ENCODE measurements at places on chromosomes 5 and 9. TPM values are rescaled to one million over a fixed set of nuclear protein-coding genes. Genes with fewer than 3 reads are reported as not detected.

DNA sequence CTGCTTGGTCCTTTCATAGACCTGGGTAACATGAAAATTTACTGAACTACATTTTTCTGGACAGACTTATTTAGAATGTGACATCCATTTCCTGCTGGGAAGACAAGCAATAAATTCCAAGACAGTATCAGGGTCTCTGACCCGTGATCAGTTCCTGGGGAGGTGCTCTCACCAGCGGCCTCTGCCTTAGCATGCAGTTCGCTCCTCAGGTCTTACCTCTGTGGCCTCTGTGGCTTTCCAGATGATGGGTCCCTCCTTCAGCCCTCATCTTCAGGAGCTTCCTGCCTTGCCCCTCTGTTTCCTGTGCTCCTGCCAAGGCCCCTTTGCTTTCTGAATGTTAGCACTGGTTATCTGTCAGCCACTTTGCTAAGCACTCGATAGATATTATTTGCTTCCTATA is 66.4 kb downstream of the CMYA5 start:
- H3K36me3 ChIP-seq, result peaks cover 3% of the 10 kb centered on the region
- no peak overlapping the region for H3K4me3 ChIP-seq
- no peaks in the 10 kb centered on the region for H3K27me3 ChIP-seq

NEUROG1 gene
- total RNA-seq, result not detected

GRCh38 chr5:61306531-61307131 is 25.4 kb upstream of the ZSWIM6 start:
- H3K36me3 ChIP-seq, result peaks cover 2% of the 10 kb centered on the region
- H3K27ac ChIP-seq, result no peak overlapping the region
- no peak for DNase-seq
- H3K4me3 ChIP-seq, result no peak overlapping the region
- H3K27me3 ChIP-seq, result peaks cover 13% of the 10 kb centered on the region

DNA sequence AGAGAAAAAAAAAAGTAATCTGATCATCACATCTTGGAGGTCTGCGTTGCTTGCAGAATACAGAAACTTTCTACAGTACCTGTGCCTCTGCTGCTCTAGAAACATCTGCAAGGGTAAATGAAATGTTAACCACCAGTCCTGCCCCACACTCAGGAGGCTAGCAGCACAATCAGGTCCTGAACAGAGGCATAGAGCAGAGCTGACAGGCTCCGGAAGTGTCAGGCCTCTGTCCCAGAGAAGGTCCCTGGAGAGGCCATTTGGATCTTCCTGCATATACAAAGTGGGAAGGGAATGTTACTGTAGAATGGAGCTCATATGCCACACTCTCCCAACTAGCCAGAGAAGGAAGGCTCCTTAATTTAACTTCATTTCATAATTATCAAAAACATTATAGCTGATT is 7.2 kb downstream of the NRG2 start:
- no peak overlapping the region for H3K4me3 ChIP-seq
- no peaks in the 10 kb centered on the region for H3K36me3 ChIP-seq
- H3K27ac ChIP-seq, result peak overlapping the region; percentile 89
- peaks cover 41% of the 10 kb centered on the region for H3K4me1 ChIP-seq

- no peak overlapping the region for H3K27ac ChIP-seq
- H3K4me3 ChIP-seq, result no peak overlapping the region
- no peaks in the 10 kb centered on the region for H3K36me3 ChIP-seq
- DNase-seq, result no peak
- H3K27me3 ChIP-seq, result no peaks in the 10 kb centered on the region
Measured at GRCh38 chr5:131081913-131082488, 83.1 kb downstream of the HINT1 start.

GRCh38 chr5:43172779-43173178 is 19.2 kb upstream of the NIM1K start:
- H3K27ac ChIP-seq, result no peak overlapping the region
- DNase-seq, result no peak
- no peak overlapping the region for H3K4me3 ChIP-seq
- no peaks in the 10 kb centered on the region for H3K27me3 ChIP-seq

CA9 gene
- not detected for total RNA-seq

DNA sequence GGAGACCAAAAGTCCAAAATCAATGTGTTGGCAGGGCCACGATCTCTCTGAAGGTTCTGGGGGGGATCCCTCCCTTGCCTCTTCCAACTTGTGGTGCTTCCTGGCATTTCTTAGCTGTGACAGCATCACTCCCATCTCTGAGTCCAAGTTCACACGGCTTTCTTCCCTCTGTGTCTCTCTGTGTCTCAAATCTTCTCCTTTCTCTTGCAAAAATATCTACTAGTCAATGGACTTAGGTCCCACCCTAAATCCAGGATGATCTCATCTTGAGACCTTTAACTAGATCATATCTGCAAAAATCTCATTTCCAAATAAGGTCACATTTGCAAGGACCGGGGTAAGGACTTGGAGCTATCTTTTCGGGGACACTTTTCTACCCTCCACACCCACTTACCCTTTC is 186.1 kb downstream of the HSD17B3 start:
- H3K4me1 ChIP-seq, result no peaks in the 10 kb centered on the region
- H3K4me3 ChIP-seq, result no peak overlapping the region
- H3K27me3 ChIP-seq, result peaks cover 2% of the 10 kb centered on the region
- no peaks in the 10 kb centered on the region for H3K36me3 ChIP-seq

DNA sequence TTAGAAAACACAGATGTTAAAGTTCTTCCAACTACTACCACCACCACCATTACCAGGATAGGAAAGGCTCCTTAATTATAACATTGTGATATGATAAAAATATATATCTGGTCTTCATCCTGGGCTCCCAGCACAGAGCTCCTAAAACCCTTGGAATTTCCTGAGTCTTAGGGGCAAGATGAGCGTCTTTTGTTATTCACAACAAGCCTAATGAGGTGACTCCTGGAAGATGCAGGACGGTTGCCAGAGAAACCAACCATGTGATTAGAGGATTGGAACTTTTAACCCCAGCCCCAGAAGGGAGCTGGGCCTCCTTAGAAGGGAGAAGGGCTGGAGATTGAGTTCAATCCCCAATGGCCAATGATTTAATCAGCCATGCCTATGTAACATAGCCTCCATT is 148.0 kb upstream of the ADRA1B start:
- no peaks in the 10 kb centered on the region for H3K36me3 ChIP-seq
- DNase-seq, result no peak
- H3K4me3 ChIP-seq, result no peak overlapping the region
- H3K4me1 ChIP-seq, result no peaks in the 10 kb centered on the region

DNA sequence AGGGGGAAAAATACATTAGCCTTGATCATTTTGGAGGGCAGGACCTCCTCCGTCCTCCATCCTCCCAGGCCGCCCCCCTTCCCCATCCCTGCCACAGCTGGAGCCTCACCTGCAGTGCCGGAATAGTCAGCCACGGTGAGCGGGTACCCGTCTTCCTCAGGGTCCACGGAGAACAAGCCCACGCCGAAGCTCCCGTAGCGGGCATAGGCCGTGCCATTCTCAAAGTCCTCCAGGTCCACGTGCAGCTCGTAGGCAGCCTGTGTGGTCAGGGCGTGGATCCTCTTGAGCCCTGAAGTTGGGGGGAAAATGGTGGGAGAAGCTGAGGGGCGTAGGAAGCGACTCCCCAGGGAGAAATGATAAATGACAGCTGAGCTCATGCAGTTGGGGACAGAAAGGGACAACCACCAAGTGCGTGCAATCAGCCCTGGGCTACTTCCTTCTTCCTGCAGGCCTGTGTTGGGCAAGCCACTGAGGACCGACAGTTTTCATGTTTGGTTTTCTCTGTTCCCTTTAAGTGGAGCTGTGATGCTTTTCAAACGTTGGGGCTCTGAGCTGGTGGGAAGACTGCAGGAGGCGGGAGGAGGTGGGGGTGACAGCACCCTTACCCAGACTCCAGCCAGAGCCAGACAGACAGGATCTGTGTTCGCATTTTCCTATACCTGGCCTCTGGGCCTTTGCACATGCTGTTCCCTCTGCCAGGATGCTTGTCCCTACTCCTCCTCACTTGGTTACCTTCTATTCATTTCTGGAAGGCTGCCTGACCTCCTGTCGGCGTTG is 8.7 kb upstream of the QRFP start:
- no peak for DNase-seq
- H3K27me3 ChIP-seq, result peaks cover 42% of the 10 kb centered on the region
- no peaks in the 10 kb centered on the region for H3K36me3 ChIP-seq
- no peak overlapping the region for H3K27ac ChIP-seq
- H3K4me1 ChIP-seq, result no peaks in the 10 kb centered on the region

DNA sequence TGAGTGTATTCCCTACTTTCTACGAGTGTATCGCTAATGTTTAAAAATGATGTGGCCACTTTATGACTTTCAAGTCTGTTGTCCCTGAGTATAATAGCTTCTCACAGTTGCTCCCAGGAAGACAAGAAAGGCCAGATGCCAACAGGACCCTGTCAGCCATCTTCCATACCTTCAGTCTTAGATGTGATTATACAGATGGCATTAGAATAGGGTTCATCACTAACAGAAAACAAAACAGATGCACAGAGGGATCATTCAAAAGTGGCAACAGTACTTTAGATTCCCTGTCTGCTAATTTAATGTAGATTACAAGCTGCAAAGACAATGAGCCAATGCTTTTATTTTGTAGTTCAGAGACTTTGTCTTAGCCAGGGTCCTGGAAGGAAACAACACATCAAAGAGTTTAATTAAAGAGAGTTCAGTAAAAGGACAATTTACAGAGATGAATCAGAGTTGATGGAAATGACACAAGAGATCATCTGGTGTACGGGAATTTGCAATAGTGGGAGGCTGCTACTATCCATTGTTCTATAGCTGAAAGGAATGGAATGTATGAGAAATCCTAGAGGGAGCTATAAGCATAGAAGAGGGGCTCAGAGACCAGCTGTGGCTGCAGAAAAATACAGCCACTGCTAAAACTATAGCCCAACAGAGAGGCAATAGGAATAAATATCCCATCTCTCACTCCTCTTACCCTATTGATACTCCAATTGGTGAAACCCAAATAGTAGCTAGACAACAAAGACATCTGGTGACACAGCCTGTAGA is 393.7 kb upstream of the SMC2 start:
- no peaks in the 10 kb centered on the region for H3K4me1 ChIP-seq
- peaks cover 2% of the 10 kb centered on the region for H3K27me3 ChIP-seq
- H3K36me3 ChIP-seq, result no peaks in the 10 kb centered on the region
- no peak for DNase-seq
- no peak overlapping the region for H3K27ac ChIP-seq

GRCh38 chr5:143188083-143188482 is 215.4 kb downstream of the NR3C1 start:
- H3K4me1 ChIP-seq, result peaks cover 23% of the 10 kb centered on the region
- H3K27me3 ChIP-seq, result no peaks in the 10 kb centered on the region
- no peak overlapping the region for H3K4me3 ChIP-seq
- H3K27ac ChIP-seq, result no peak overlapping the region

DNA sequence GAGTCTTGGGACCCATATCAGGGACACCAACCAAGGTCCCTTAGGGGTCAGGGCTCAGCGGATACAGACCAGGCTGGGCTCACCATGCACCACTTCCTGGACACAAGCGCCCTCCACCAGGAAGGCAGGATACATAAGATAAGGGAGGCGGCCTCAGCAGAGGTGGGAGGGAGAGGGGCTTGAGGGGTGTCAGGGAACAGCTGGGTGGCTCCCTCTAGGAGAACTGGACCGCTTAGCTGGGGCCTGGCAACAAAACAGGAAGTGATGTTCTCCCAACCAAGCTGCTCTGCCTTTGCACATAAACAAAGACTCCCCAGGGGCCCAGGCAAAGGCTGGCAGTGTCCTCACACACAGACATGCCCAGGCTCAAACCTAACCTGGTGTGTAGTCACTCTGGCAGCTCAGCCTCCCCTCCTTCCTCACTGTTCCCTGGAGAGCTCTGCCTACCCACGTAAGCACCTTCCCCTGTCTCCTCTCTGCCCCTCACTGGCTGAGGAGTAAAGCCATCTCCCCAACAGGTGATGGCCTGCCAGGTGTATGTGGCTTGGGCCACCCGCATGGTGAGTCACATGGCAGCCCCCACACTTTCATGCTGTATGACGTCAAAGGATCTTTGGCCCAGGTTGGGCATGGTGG is 5.8 kb upstream of the BICD2 start:
- H3K27ac ChIP-seq, result no peak overlapping the region
- peaks cover 8% of the 10 kb centered on the region for H3K4me1 ChIP-seq
- H3K36me3 ChIP-seq, result no peaks in the 10 kb centered on the region
- H3K4me3 ChIP-seq, result no peak overlapping the region

DNA sequence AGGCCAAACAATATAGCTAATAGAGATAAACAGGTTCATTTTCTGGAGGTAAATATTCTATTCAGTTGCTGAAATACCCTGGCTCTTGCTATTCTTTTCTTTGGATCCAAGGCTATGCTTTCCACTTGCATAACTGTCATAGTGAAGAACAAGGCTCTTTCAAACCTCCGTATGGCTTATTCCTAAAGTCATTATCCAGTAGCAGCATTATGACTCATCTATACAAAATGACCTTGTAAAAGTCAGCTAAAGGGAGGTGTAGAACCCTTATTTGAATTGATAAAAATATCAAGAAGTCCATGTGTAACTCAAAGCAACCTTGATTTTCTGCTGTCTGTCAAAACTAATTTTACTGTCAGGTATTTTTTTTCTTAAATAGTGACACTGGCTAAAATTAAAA is 447.8 kb downstream of the PLK2 start:
- no peak overlapping the region for H3K27ac ChIP-seq
- no peaks in the 10 kb centered on the region for H3K4me1 ChIP-seq
- no peak overlapping the region for H3K4me3 ChIP-seq
- H3K27me3 ChIP-seq, result no peaks in the 10 kb centered on the region
- DNase-seq, result no peak

PHF2 gene
- total RNA-seq, result 26.6 TPM

GRCh38 chr5:76046741-76047140 is 36.4 kb upstream of the SV2C start:
- no peaks in the 10 kb centered on the region for H3K36me3 ChIP-seq
- no peak for DNase-seq
- no peak overlapping the region for H3K27ac ChIP-seq
- H3K4me1 ChIP-seq, result no peaks in the 10 kb centered on the region

GRCh38 chr9:129262261-129262660 is 84.2 kb upstream of the IER5L start:
- no peaks in the 10 kb centered on the region for H3K36me3 ChIP-seq
- H3K4me3 ChIP-seq, result no peak overlapping the region
- no peak for DNase-seq

DNA sequence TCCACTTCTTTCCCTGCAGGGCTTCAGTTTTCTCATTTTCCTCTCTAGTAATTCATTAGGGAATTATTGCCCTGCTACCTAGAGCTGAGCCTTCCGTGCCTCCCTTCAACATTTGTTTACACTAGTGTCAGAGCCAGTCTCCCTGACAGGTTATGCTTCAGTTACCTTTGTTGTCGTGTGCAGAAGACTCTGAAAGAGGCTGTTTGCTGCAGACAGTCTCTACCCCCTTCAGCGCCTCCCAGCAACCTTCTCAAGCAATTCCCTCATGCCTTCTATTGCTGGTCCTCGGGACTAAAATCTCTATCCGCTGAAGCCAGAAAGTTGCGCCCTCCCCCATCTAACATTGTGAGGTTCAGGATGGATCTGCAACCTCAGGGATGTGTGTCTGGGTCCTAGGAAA is 12.8 kb downstream of the RALGPS1 start:
- H3K4me3 ChIP-seq, result no peak overlapping the region
- no peak overlapping the region for H3K27ac ChIP-seq
- no peak for DNase-seq
- no peaks in the 10 kb centered on the region for H3K36me3 ChIP-seq
- H3K27me3 ChIP-seq, result no peaks in the 10 kb centered on the region
- no peaks in the 10 kb centered on the region for H3K4me1 ChIP-seq
